ENCODE measurements at places on chromosomes 16 and 17. TPM values are rescaled to one million over a fixed set of nuclear protein-coding genes. Genes with fewer than 3 reads are reported as not detected.

- H3K4me3 ChIP-seq = no peak overlapping the region
- no peaks in the 10 kb centered on the region for H3K36me3 ChIP-seq
- no peak for DNase-seq
- no peak overlapping the region for H3K27ac ChIP-seq
These were observed 87.5 kb downstream of the SOCS1 start for GRCh38 chr16:11168386-11169051.

- no peak overlapping the region for H3K27ac ChIP-seq
- H3K36me3 ChIP-seq = no peaks in the 10 kb centered on the region
- H3K27me3 ChIP-seq = no peaks in the 10 kb centered on the region
- no peak overlapping the region for H3K4me3 ChIP-seq
- H3K4me1 ChIP-seq = no peaks in the 10 kb centered on the region
These were observed 5.2 kb upstream of the ATP6V0A1 start for GRCh38 chr17:42453439-42453838.

GRCh38 chr17:42536048-42536371 lies at the start of gene NAGLU:
NAGLU (plus strand) TSS chr17:42536241; CDS start chr17:42536273, 32 bp downstream.
- no peaks in the 10 kb centered on the region for H3K27me3 ChIP-seq
- peak; percentile 98 for DNase-seq
- peak within 1 kb of the TSS; percentile 100 for H3K27ac ChIP-seq
- peak within 1 kb of the TSS; percentile 64 for H3K4me3 ChIP-seq

DNA sequence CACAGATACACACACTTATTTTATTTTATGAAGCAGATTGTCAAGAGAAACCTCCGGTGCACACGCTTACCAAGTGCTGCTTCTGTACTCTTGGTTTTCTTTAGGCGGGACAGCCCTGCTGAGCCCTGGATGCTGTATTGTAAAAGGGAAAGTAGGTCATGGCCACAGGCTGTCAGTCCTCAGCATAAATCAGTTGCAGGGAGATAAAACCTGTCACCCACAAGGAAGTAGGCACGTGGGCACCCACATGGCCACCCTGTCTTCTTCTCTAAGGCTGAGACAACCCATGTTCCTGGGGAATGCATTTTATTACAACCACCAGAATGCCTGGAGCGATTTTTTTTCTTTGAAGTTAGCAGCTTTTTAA lies 59.3 kb downstream of the ASIC2 start:
- no peaks in the 10 kb centered on the region for H3K36me3 ChIP-seq
- H3K4me1 ChIP-seq = no peaks in the 10 kb centered on the region
- no peaks in the 10 kb centered on the region for H3K27me3 ChIP-seq
- DNase-seq = no peak
- no peak overlapping the region for H3K27ac ChIP-seq
- no peak overlapping the region for H3K4me3 ChIP-seq

GRCh38 chr17:32486701-32487472 lies at the start of gene CDK5R1:
CDK5R1 (plus strand) TSS chr17:32486993; CDS start chr17:32487621, 628 bp downstream.
- H3K27ac ChIP-seq = no peak within 1 kb of the TSS
- H3K27me3 ChIP-seq = no peaks in the 10 kb centered on the region
- peaks cover 16% of the 10 kb centered on the region for H3K4me1 ChIP-seq
- peak within 1 kb of the TSS; percentile 69 for H3K4me3 ChIP-seq
- peak; percentile 80 for DNase-seq

GRCh38 chr17:8069587-8069860 lies 18.0 kb downstream of the ALOX12B start:
- DNase-seq = peak; percentile 11
- no peak overlapping the region for H3K27ac ChIP-seq
- H3K4me1 ChIP-seq = peaks cover 11% of the 10 kb centered on the region
- H3K27me3 ChIP-seq = peaks cover 33% of the 10 kb centered on the region
- H3K4me3 ChIP-seq = no peak overlapping the region
- H3K36me3 ChIP-seq = no peaks in the 10 kb centered on the region

- H3K4me1 ChIP-seq = no peaks in the 10 kb centered on the region
- DNase-seq = no peak
- no peak overlapping the region for H3K4me3 ChIP-seq
These were observed 6.5 kb downstream of the CD79B start for GRCh38 chr17:63925615-63926014.

- no peaks in the 10 kb centered on the region for H3K4me1 ChIP-seq
- DNase-seq = no peak
- H3K27me3 ChIP-seq = no peaks in the 10 kb centered on the region
- H3K36me3 ChIP-seq = no peaks in the 10 kb centered on the region
- no peak overlapping the region for H3K4me3 ChIP-seq
- H3K27ac ChIP-seq = no peak overlapping the region
These were observed 16.1 kb upstream of the ARHGAP44 start for GRCh38 chr17:12773153-12773552.

DNA sequence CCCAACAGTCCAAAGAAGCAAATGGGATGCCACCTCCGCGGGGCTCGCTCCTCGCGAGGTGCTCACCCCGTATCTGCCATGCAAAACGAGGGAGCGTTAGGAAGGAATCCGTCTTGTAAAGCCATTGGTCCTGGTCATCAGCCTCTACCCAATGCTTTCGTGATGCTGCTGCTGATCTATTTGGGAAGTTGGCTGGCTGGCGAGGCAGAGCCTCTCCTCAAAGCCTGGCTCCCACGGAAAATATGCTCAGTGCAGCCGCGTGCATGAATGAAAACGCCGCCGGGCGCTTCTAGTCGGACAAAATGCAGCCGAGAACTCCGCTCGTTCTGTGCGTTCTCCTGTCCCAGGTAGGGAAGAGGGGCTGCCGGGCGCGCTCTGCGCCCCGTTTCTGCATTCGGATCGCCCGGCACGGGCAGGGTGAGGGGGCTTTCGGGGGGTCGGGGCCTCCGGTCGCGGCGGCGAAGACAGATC lies at the start of gene CDH13:
Gene CDH13, plus strand, starts transcription at position 179 of the 471 bp plus-strand sequence.
- DNase-seq = no peak
- no peaks in the 10 kb centered on the region for H3K36me3 ChIP-seq
- no peaks in the 10 kb centered on the region for H3K4me1 ChIP-seq

GRCh38 chr16:47966325-47966724 lies 189.5 kb downstream of the ABCC12 start:
- H3K4me1 ChIP-seq = no peaks in the 10 kb centered on the region
- H3K36me3 ChIP-seq = no peaks in the 10 kb centered on the region
- H3K4me3 ChIP-seq = no peak overlapping the region
- no peaks in the 10 kb centered on the region for H3K27me3 ChIP-seq
- no peak for DNase-seq

- H3K4me1 ChIP-seq = no peaks in the 10 kb centered on the region
- no peaks in the 10 kb centered on the region for H3K36me3 ChIP-seq
- no peak for DNase-seq
These were observed 130.0 kb downstream of the KATNIP start for GRCh38 chr16:27679899-27680298.

- H3K4me1 ChIP-seq = no peaks in the 10 kb centered on the region
- H3K4me3 ChIP-seq = no peak overlapping the region
- DNase-seq = no peak
- no peak overlapping the region for H3K27ac ChIP-seq
These were observed 3.2 kb downstream of the NDE1 start for GRCh38 chr16:15653227-15653626.

DNA sequence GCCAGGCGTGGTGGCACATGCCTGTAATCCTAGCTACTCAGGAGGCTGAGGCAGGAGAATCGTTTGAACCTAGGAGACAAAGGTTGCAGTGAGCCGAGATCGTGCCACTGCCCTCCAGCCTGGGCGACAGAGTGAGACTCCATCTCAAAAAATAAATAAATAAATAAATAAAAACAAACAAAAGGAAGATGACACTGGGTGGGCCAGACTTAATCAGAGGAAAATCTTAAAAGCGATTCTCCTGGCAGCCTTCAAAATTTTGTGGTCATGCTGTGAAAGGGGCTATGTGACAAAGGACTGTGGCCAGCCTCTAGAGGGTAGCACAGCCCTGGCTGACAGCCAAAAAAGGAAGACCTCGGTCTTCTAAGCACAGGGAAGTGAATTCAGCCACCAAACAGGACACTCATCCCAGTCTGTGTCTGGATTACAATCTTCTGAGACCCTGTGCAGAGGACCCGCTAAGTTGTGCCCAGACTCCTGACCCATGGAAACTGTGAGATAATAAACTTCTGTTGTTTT lies 391.1 kb downstream of the CNTNAP4 start:
- no peak overlapping the region for H3K4me3 ChIP-seq
- no peaks in the 10 kb centered on the region for H3K36me3 ChIP-seq
- no peaks in the 10 kb centered on the region for H3K4me1 ChIP-seq
- no peak overlapping the region for H3K27ac ChIP-seq

- no peaks in the 10 kb centered on the region for H3K27me3 ChIP-seq
- peak; percentile 84 for DNase-seq
- H3K27ac ChIP-seq = peak overlapping the region; percentile 62
- no peaks in the 10 kb centered on the region for H3K36me3 ChIP-seq
- peaks cover 3% of the 10 kb centered on the region for H3K4me1 ChIP-seq
These were observed 6.7 kb downstream of the CCDC57 start for GRCh38 chr17:82205720-82206508.

DNA sequence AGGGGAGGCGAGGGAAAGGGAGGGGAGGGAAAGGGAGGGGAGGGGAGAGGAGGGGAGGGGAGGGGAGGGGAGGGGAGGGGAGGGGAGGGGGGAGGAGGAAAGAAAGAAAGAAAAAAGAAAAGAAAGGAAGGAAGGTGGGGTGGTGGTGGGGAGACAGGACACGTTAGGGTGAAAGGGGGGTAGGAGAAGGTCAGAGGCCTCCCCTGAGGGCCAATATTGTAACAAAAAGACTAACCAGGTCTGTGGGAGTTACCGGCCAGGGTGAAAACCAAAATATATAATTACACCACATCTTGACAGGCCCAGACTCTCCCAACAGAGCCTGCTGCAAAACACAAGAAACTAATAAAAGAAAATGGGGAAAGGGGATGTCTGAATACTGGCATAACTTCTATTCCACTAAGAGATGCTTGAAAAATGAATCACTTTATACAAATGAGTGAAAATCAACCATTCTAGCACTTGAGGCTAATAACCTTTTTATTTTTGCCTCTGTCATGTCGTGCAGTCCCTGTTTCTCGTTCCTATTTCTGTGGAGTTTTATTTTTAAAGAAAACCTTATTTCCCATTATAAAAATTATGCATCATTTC lies 10.0 kb downstream of the WDR45B start:
- H3K4me3 ChIP-seq = no peak overlapping the region
- no peaks in the 10 kb centered on the region for H3K4me1 ChIP-seq
- no peak for DNase-seq
- H3K27ac ChIP-seq = no peak overlapping the region
- H3K27me3 ChIP-seq = no peaks in the 10 kb centered on the region

GRCh38 chr17:50522766-50523165 lies 9.8 kb upstream of the EPN3 start:
- DNase-seq = no peak
- H3K27me3 ChIP-seq = no peaks in the 10 kb centered on the region
- no peaks in the 10 kb centered on the region for H3K4me1 ChIP-seq

- peak; percentile 54 for DNase-seq
- peaks cover 3% of the 10 kb centered on the region for H3K27me3 ChIP-seq
- H3K4me3 ChIP-seq = no peak overlapping the region
- peaks cover 3% of the 10 kb centered on the region for H3K4me1 ChIP-seq
- H3K36me3 ChIP-seq = no peaks in the 10 kb centered on the region
- no peak overlapping the region for H3K27ac ChIP-seq
These were observed 78.3 kb downstream of the RPA1 start for GRCh38 chr17:1907909-1908698.

DNA sequence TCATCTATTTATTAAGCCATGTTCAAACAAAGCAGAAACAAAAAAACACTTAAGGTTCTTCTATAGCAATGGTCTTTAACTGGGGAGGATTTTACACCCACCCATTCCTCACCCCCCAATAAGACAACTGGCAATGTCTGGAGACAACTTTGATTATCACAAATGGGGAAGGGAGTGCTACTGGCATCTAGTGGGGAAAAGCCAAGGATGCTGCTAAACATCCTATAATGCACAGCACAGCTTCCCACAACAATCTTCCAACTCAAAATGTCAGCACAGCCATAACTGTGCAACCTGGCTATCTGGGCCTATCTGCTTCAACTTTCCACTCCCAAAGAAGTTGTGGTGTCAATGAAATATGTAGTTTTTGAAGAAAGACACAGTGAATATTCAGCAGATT lies 1044.4 kb downstream of the CDH8 start:
- no peaks in the 10 kb centered on the region for H3K36me3 ChIP-seq
- H3K4me3 ChIP-seq = no peak overlapping the region
- H3K27ac ChIP-seq = no peak overlapping the region
- DNase-seq = no peak
- no peaks in the 10 kb centered on the region for H3K4me1 ChIP-seq
- H3K27me3 ChIP-seq = no peaks in the 10 kb centered on the region

- H3K4me3 ChIP-seq = no peak overlapping the region
- no peak for DNase-seq
- H3K4me1 ChIP-seq = no peaks in the 10 kb centered on the region
- no peaks in the 10 kb centered on the region for H3K27me3 ChIP-seq
- H3K36me3 ChIP-seq = no peaks in the 10 kb centered on the region
- no peak overlapping the region for H3K27ac ChIP-seq
These were observed 5.7 kb upstream of the CDH5 start for GRCh38 chr16:66360624-66361324.

DNA sequence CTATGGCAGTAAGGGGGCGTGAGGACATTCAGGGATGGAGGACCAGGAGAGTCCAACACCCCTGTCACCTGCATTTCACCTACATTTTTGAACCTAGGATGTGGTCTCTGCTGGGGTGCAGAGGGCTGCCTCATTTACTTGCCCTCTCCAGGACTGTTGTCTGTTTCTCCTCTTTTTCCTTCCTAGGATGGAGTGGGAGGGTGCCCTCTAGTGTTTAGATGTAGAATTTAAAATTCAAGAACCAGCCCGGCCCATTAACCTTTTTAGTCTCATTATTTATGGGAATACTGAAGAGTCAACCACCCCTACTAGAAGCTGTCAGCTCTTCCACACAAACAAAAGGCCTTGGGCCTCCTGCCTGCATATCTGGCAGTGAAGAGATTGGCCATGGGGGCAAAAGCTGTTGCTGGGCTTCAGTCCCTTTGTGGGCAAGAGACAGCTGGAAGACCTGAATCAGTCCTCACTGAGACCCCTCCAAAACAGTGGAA lies 2.5 kb upstream of the STARD3 start:
- H3K27ac ChIP-seq = no peak overlapping the region
- H3K4me3 ChIP-seq = no peak overlapping the region
- peaks cover 14% of the 10 kb centered on the region for H3K4me1 ChIP-seq
- H3K27me3 ChIP-seq = no peaks in the 10 kb centered on the region
- H3K36me3 ChIP-seq = no peaks in the 10 kb centered on the region

DNA sequence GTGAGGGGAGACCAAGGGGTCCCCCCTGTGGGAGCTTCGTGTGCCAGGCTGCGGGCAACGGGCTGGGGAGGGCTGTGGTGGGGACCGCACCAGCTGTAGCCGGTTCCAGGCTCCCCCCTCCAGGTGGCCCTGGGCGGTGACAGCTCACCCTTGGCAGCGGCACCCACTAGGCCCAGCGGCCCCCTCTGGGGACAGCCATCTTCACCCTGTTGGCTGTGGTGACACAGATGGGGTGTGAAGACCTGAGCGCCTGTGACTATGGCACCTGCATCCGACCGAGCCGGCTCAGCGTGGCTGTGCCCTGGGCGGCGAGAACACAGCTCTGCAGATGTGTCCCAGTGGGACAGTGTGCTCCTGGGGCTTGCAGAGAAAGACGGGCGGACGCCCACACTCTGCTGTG lies 1.1 kb upstream of the C1QTNF8 start:
- no peaks in the 10 kb centered on the region for H3K27me3 ChIP-seq
- no peak for DNase-seq
- H3K4me3 ChIP-seq = no peak overlapping the region
- no peaks in the 10 kb centered on the region for H3K4me1 ChIP-seq

GRCh38 chr17:33987162-33987561 lies 267.9 kb upstream of the CCL2 start:
- no peak overlapping the region for H3K4me3 ChIP-seq
- H3K4me1 ChIP-seq = no peaks in the 10 kb centered on the region
- H3K36me3 ChIP-seq = no peaks in the 10 kb centered on the region
- no peak for DNase-seq

The SLFN13 gene
- 2.0 TPM for total RNA-seq

The ITGB3 gene
- total RNA-seq = 5.1 TPM

The KRT33A gene
- total RNA-seq = not detected

The CRYBA1 gene
- total RNA-seq = not detected

The RPL19 gene
- 1,327 TPM for total RNA-seq

The ERBB2 gene
- 26.2 TPM for total RNA-seq

The KRTAP3-1 gene
- total RNA-seq = not detected
